ENCODE measurements at places on chromosomes 16 and 17.

GRCh38 chr16:2350500-2350899 is 10.0 kb upstream of the ABCA3 start:
- no peaks in the 10 kb centered on the region for H3K36me3 ChIP-seq
- DNase-seq, result no peak
- no peak overlapping the region for H3K27ac ChIP-seq
- H3K27me3 ChIP-seq, result no peaks in the 10 kb centered on the region

DNA sequence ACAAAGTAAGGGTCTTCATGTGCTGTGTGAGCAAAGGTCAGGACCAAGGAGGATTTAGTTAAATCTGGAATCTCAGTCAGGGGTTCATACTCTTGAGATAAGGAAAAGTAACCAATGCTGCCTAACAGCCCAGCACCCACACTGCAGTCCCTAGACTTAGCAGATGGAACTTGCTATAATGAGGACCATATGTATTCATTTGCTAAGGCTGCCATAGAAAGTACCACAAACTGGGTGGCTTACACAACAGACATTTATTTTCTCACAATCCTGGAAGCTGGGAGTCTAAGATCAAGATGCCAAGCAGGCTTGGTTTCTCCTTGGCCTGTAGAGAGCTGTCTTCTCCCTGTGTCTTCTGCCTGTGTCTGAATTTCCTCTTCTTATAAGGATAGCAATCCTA is 20.8 kb downstream of the ZP2 start:
- no peak for DNase-seq
- no peak overlapping the region for H3K4me3 ChIP-seq
- H3K27ac ChIP-seq, result no peak overlapping the region

GRCh38 chr16:72898216-72898825 is 149.6 kb downstream of the ZFHX3 start:
- H3K27me3 ChIP-seq, result no peaks in the 10 kb centered on the region
- no peak overlapping the region for H3K4me3 ChIP-seq
- H3K27ac ChIP-seq, result no peak overlapping the region

GRCh38 chr17:62163847-62164246 is 98.8 kb upstream of the MED13 start:
- no peaks in the 10 kb centered on the region for H3K36me3 ChIP-seq
- H3K4me1 ChIP-seq, result no peaks in the 10 kb centered on the region
- H3K4me3 ChIP-seq, result no peak overlapping the region
- DNase-seq, result no peak
- H3K27ac ChIP-seq, result no peak overlapping the region

DNA sequence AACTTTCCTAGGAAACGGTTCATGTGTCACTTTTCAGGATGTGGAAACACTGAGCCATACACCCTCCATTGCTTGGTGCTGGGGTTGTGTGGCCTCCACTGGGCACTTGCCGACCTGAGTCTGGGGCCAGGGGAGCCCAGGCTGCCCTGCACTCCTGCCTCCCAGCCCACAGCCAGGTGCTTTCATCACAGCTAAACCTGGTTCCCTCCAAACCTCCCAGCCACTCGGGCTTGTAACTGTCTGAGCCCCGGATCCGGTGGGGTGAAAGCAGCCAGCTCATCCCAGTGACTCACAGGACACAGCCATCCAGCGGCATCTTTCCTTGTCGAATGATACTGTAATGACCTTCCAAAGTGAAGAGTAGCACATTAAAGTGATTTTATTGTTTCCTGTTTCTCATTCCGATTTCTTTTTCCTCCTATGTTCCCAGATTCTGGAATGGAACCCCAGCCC is 19.8 kb downstream of the CARHSP1 start:
- no peak overlapping the region for H3K4me3 ChIP-seq
- DNase-seq, result peak; percentile 91
- no peaks in the 10 kb centered on the region for H3K27me3 ChIP-seq

GRCh38 chr17:50689956-50690886 is 17.5 kb downstream of the ANKRD40 start:
- DNase-seq, result no peak
- H3K4me3 ChIP-seq, result no peak overlapping the region
- peak overlapping the region; percentile 7 for H3K27ac ChIP-seq
- H3K36me3 ChIP-seq, result peaks cover 31% of the 10 kb centered on the region
- no peaks in the 10 kb centered on the region for H3K27me3 ChIP-seq

GRCh38 chr16:65981057-65981456 is 385.4 kb upstream of the CDH5 start:
- no peaks in the 10 kb centered on the region for H3K36me3 ChIP-seq
- no peaks in the 10 kb centered on the region for H3K4me1 ChIP-seq
- no peak for DNase-seq
- no peaks in the 10 kb centered on the region for H3K27me3 ChIP-seq
- no peak overlapping the region for H3K4me3 ChIP-seq
- no peak overlapping the region for H3K27ac ChIP-seq

DNA sequence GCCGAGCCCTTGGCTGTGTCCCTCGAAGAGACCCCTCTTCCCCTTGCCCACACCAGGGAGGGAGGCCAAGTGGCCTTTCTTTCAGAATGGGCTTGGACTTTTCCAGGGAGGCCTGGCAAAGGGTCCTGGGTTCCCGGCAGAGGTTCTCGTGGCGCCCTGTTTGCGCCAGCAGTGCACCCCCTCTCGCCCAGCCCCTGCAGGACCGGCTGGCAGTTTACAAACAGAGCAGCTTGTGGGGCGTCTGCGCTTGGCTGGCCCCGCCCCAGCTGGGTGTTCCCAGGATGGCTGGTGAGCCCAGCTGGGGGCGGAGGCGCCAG is 137.8 kb upstream of the CIBAR2 start:
- no peaks in the 10 kb centered on the region for H3K27me3 ChIP-seq
- H3K4me1 ChIP-seq, result no peaks in the 10 kb centered on the region
- no peaks in the 10 kb centered on the region for H3K36me3 ChIP-seq
- H3K4me3 ChIP-seq, result no peak overlapping the region
- DNase-seq, result no peak
- no peak overlapping the region for H3K27ac ChIP-seq

GRCh38 chr17:39774047-39774446 is 36.3 kb downstream of the GRB7 start:
- H3K4me1 ChIP-seq, result peaks cover 9% of the 10 kb centered on the region
- H3K27ac ChIP-seq, result no peak overlapping the region
- no peaks in the 10 kb centered on the region for H3K27me3 ChIP-seq

DNA sequence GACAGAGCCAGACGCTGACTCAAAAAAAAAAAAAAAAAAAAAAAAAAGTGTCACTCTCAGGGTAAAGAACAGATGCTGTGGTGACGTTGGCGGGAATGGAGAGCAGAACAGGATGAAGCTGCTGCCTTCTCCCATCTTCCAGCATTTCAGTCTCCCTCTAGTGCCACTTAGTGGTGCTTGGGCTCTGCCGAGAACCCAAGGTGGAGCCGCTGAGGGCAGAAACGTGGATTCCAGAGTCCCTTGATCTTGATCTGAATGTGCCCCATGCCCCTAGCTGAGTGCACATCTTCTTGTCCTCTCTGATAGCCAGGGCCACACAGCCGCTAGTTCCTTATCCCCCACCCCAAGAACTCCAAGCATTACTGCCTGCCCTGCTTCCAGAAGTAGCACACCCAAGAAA is 43.2 kb upstream of the FA2H start:
- no peak for DNase-seq
- H3K36me3 ChIP-seq, result no peaks in the 10 kb centered on the region
- peaks cover 4% of the 10 kb centered on the region for H3K27me3 ChIP-seq
- no peak overlapping the region for H3K4me3 ChIP-seq
- no peak overlapping the region for H3K27ac ChIP-seq

- DNase-seq, result no peak
- no peaks in the 10 kb centered on the region for H3K27me3 ChIP-seq
- no peaks in the 10 kb centered on the region for H3K4me1 ChIP-seq
- no peak overlapping the region for H3K27ac ChIP-seq
These were observed 2.1 kb downstream of the FAM171A2 start for GRCh38 chr17:44361292-44362260.

GRCh38 chr17:35169835-35170363 is 22.3 kb downstream of the UNC45B start:
- H3K27me3 ChIP-seq, result no peaks in the 10 kb centered on the region
- H3K4me3 ChIP-seq, result no peak overlapping the region
- peaks cover 4% of the 10 kb centered on the region for H3K4me1 ChIP-seq
- H3K27ac ChIP-seq, result no peak overlapping the region
